ENCODE measurements at places on chromosomes 3 and 15.

- peak; percentile 27 for DNase-seq
Observed at GRCh38 chr3:86225461-86225860, 765.5 kb downstream of the VGLL3 start.

GRCh38 chr3:88589138-88589537 is 439.4 kb downstream of the C3orf38 start:
- DNase-seq: peak; percentile 36

GRCh38 chr3:54905261-54905888 is 22.5 kb downstream of the LRTM1 start:
- DNase-seq: peak; percentile 74

DNA sequence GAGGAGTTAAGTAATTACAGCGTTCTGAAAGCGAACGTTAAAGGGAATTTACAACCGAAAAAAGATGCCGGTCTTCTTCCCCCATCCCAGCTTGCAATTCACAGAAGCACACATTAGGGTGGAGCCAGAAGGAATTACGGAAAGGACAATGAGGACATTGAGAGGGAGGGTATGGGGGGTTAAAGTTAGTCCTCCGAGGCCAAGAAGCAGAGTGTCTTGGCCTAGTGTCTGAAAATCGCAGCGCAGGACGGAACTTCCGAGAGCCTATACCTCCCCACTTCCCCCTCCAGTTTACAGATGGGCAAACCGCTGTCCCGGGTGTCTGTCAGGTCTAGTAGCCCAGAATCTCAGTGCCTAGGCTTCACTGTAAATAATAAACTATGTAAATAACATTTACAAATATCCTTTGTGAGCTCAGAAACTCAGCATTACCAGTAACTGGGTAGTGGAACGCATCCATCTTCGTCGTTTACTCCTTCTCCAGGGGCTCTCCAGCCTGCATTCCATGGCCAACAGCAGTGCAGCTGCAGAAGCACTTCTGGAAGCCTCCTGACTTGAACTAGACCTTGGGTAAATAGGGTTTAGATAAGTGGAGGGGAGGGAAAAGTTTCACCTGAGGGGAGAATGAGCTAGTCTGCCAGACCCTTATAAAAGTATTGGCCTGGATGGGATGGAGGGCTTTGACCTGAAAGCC is 922 bp downstream of the ADPRH start:
- DNase-seq: no peak

DNA sequence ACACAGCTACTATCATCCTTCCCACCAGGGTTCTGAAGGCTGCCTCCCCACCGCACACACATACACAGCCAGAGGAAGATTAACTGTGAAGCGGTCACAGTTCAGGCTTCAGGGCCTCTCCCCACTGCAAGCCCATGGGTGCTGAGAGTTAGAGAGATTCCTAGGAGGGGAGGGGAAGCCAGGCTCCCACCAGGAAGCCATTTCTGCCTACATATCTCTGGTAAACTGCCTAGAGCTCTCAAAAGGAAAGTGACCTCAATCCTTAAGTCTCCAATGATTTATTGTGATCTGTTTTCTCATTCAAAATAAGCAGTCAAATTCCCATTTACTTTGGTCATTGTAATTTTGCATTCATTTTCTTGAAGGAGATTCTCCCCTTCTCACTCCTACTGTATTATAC is 141.0 kb upstream of the BNIP2 start:
- DNase-seq: no peak

DNA sequence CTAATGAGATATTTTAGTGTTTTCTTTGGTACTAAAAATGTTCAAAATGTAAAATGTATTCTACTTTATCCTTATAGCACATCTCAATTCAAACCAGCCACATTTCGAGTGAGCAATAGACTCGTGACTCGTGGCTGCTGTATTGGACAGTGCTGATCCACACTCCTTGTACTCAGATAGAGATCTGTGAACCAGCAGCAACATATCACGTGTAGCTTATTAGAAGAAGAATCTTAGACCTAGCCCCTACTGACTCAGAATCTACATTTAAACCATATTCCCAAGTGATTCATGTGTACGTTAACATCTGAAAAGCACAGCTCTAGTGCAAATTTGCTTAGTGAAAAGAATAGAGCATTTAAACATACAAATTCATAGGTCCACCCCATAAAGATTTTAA is 130.9 kb downstream of the IL1RAP start:
- no peak for DNase-seq

DNA sequence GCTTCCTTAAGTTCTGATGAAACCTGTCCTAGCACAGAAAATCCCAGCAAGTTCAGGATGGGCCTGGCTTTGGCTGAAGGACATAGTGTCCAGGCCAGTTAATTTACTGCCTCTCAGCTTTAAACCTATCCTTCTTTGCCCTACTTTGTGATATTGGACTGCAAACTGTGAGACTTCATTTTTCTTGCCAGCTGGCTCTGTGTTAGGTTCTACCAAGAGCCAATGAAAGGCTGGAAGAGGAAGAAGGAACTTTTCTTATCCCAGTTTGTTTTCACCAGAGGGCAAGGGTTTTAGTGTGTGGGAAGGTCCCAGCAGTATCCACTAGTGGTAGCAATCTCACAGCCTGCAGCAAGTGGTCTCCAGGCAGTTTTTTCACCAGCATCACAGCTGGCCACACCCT is 18.2 kb downstream of the DCUN1D1 start:
- DNase-seq: no peak

DNA sequence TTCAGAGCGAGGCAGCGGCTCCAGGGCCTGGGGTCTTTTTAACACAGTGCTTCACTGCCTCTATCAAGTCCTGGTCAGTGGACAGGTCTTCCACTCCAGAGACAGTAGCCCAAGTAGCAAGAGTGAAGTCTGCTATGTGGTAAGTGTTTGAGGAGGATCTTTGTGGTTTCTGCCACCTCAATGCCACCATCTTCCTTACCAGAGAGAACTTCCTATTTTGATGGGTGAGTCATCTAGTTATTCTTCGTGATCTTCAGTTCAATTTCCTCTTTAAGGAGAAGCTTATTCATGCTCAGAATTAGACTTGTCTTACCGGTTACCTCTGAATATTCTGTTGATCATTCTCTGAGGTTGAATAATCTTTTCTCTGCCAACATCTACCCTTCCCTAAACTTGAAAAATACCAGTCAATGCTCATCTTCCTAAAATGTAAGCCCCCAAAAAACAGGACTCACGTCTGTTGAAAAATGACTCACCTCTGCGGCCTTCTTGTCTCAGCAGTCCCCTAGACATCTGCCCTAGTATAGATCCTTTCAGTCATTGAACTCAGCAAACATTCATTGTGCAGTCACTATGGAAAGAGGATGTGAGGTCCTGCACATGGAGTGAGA is 32.2 kb upstream of the BCL6 start:
- no peak for DNase-seq

DNA sequence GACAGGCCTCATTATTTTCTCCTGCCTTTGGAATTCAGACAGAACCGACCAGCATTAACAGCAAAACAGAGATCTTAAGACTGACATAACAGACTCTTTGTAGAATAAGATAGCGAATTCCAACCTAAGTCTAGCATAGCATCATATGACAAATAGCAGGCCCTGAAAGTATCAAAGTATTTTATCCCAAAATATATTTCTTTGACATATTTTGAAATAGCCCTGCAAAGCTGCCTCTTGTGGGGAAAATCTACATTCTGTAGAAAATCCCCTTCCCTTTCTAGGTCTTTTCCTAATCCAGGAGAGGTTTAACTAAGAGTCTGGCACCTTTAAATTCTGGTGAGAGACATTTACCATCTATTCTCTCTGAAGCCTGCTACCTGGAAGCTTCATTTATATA is 34.4 kb upstream of the STRIT1 start:
- no peak for DNase-seq

- no peak for DNase-seq
Observed at GRCh38 chr3:72355168-72355567, 493.1 kb downstream of the SHQ1 start.

- DNase-seq: no peak
Observed at GRCh38 chr3:38576526-38577370, 72.7 kb downstream of the SCN5A start.

DNA sequence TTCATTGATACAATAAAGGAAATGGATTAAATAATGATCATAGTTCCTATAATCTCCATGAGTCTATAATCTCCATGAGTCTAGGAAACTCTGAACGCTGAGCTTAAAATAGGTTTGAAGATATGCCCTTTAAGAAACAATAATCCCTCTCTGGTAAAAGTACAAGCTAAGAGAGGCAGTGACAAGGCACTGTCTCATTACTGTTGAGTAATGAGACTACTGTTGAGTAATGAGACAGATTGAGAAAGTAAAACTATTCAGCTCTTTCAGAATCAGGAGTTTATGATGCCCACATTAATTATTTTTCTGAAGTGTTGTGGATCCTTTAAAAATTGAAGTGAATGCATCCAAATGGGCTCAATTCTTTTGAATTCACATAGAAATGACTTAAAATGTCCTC is 235.5 kb upstream of the THRB start:
- no peak for DNase-seq

- no peak for DNase-seq
Observed at GRCh38 chr15:44554934-44555723, 18.2 kb downstream of the EIF3J start.

- no peak for DNase-seq
Observed at GRCh38 chr3:73461547-73461946, 163.2 kb downstream of the PDZRN3 start.

DNA sequence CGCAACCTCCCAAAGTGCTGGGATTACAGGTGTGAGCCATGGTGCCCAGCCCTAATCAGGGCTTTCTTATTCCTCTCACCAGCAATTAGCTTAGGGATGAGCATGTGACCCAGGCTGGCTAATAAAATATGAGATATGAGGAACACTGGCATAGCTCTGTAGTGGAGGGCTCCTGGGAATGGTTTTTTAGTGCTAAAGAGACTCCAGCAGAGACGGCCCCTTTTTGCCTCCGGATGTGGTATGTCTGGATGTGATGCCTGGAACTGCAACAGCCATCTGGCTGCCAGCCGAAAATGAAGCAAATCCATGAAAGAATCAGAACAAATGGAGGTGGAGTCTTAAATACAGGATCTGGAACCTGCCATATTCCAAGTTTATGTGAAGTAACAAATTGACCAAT is 69.1 kb upstream of the MAGI1 start:
- DNase-seq: peak; percentile 59

DNA sequence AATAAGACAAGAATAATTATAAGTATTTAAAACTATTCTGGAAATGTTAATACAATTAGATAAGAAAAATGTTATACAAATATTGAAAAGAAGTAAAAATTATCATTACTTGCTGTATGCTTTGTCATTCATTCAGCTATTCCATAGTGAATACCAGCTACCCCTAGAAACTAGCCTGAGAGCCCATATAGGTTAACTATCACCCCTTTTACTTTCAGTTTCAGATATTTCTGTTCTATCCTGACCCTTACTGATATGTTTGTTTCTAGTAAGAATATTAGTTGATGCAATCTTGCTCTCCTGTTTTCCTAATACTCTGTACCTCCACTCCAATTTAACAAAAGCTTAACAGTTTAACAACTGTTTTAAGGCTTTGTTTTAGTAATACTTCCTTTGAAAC is 31.6 kb downstream of the FAM227B start:
- no peak for DNase-seq

GRCh38 chr3:143859465-143860203 is 11.4 kb upstream of the SLC9A9 start:
- DNase-seq: no peak

GRCh38 chr3:139101396-139101795 is 56.7 kb upstream of the PRR23C start:
- no peak for DNase-seq

- peak; percentile 43 for DNase-seq
Observed at GRCh38 chr3:74630602-74631001, 16.1 kb upstream of the CNTN3 start.

DNA sequence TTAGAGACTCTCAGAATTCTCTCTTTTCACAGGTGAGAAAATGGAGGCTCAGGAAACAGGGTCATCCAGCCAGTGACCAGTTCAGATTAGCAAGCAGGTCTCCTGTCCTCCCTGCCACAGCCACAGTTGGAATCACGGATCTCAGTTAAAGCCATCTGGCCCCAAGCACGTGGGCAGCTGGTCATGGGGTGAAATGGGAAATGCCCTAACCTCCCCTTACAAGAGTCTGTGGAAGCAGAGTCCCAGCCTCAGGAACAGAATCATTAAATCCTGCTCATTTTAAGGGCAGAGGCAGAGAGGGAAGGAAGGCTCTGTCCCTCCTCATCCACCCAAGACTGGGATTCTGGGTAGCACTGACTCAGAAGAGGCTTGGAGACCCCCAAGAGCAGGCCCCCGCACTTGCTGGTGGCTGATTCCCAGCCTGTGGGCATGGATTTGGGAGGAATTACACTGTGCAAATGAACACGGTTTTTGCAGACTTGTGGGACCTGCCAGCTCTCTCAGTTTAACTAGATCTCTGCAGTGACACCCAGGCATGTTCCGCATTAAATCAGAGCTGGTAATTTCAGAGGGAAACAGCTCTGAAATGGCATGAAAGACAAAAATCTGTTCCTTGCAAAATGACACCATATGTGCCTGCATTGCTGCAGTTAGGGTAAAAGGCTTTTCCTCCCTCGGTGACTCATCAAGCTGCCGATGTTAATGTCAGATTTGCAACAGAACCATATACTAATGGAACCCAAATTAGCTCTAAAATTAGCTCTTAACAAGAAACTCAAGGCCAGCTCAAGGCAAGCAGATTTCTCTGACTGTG is 89.0 kb downstream of the BDH1 start:
- peak; percentile 71 for DNase-seq

- DNase-seq: peak; percentile 7
Observed at GRCh38 chr3:158105119-158105709, 1.0 kb downstream of the SHOX2 start.

- no peak for DNase-seq
Observed at GRCh38 chr3:72187131-72187530, 402.2 kb upstream of the PROK2 start.

DNA sequence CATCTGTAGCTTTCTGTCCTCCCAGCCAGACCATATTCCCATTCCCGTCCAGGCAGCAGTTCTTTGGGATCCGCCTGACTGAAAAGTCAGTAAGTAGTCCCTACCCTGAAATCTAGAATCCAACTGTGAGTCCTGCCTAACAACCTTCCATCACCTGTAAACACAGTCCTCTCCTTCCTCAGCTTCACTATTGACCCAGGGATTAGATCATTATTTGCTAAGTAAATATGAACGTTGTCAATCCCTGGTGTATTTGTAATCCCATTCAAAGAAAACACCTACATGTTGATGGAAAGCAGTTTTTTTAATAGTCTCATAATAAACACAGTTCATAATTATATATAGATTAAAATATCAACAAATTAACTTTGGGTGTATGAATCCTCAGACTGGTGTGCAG is 732 bp downstream of the SAXO2 start:
- DNase-seq: no peak

GRCh38 chr15:77025941-77026411 is 31.1 kb downstream of the PSTPIP1 start:
- DNase-seq: no peak

- no peak for DNase-seq
Observed at GRCh38 chr15:90945091-90945490, 9.6 kb upstream of the RCCD1 start.

DNA sequence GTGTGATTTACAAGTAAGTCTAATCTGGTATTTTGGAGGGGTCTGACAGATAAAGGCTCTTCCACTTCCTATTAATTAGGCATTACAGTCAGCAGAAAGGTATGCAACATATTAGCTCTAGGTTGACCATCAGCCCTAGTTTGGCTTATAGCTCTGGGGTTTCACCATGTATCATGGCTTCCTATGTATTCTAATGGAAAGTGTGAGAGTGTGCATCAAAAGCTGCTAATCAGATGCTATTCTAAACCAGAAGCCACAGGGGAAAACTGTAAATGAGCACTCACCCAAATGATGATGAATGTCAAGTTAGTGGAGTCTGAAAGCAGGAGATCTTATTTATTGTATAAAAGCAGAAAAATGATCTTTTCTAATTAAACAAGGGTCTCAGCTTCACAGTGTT is 149.2 kb upstream of the MITF start:
- no peak for DNase-seq

GRCh38 chr3:55576621-55577388 is 89.7 kb upstream of the WNT5A start:
- DNase-seq: peak; percentile 11
